Lung (tissue), 17 donors: ENCODE measurements at places on chromosomes 2 and 18.
A peak's percentile ranks its signal among the peaks of the same experiment; 100 is the strongest.

DNA sequence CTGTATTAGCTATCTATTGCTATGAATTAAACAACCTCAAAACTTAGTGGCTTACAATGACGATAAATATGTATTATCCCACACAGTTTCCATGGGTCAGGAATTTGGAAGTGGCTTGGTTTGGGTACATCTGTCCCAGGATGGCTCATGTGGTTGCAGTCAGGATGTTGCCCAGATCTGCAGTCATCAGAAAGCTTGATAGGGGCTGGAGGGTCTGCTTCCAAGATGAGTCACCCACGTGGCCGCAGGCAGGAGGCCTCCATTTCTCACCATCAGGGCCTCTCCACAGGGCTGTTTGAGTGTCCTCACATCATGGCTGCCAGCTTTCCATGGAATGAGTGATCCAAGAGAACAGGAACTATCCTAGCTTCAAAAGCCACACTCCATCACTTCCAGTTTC, 46.4 kb downstream of the CHRNA1 start:
- H3K27me3 ChIP-seq, result no peaks in the 10 kb centered on the region
- no peaks in the 10 kb centered on the region for H3K4me1 ChIP-seq
- no peaks in the 10 kb centered on the region for H3K36me3 ChIP-seq
- no peak for DNase-seq
- no peak overlapping the region for H3K27ac ChIP-seq

DNA sequence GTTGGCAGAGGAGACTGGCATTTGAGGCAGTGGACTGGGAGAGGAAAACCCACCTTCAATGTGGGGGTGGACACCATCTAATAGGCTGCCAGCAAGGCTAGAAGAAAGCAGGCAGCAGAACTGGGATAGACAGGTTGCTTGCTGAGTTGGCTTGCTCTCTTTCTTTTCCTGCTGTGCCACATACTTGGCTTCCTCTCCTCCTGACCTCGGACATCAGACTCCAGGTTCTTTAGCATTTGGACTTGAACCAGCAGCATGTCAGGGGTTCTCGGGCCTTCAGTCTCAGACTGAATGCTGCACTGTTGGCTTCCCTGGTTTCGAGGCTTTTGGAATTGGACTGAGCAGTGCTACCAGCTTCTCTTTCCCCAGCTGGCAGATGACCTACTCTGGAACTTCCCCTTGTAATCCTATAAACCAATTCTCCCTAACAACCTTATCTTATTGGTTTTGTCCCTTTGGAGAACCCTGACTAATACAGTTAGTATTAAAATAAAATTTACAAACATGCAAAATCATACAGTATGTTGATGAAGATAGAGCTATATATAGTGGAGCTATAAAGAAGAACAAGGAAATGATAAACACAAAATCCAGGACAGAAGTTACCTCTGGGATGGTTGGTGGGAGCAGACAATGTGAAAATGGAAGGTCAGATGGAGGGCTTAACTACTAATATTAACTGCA, 15.9 kb downstream of the DSEL start:
- no peaks in the 10 kb centered on the region for H3K36me3 ChIP-seq
- H3K27ac ChIP-seq, result no peak overlapping the region

- H3K36me3 ChIP-seq, result no peaks in the 10 kb centered on the region
- no peaks in the 10 kb centered on the region for H3K4me1 ChIP-seq
- no peak for DNase-seq
- no peaks in the 10 kb centered on the region for H3K27me3 ChIP-seq
Measured at GRCh38 chr2:199057936-199058335, 399.8 kb downstream of the SATB2 start.

GRCh38 chr2:147076634-147077033, 768.2 kb upstream of the ACVR2A start:
- H3K4me1 ChIP-seq, result no peaks in the 10 kb centered on the region
- no peak for DNase-seq

DNA sequence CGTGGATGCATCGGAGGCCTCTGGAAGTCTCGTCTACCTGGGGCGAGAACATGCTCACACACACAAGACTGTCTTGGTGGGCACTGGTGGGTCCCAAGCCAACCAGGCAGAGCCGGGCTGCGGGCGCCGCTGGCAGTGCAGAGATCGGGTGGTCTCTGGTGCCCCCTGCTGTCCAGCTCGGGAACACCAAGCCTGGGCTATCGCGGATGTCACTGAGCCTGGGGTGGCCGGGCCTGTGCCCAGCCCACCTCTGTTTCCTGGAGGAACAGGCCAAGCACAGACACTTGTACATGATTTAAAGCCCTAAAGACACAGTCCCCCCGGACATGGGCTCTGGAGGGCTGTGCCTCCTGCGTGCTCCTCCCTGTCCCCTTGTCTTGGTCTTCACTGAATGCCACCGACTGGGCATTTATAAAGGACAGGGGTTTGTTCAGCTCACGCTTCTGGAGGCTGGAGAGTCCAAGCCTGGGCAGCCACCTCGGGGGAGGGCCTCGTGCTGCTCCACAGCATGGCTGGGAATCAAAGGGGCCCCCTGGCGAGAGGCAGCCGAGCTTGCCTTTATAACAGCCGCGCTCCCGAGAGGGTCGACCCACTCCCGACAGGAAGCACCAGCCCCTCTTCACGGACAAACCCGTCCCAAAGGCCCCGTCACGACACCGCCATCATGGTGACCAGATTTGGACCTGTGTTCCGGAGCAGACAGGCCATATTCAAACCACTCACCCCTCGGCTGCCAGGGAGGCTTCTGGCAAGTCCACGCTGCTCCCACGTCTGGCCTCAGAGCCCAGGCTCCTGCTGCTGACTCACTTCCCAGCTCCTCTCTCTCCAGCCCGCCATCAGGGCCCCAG, 3.6 kb upstream of the OTOS start:
- H3K27me3 ChIP-seq, result no peaks in the 10 kb centered on the region
- no peak overlapping the region for H3K27ac ChIP-seq
- H3K4me3 ChIP-seq, result no peak overlapping the region
- DNase-seq, result peak; percentile 53
